ENCODE measurements at places on chromosomes 2 and 18.

- no peak for DNase-seq
These were observed 184.9 kb downstream of the UBE2E3 start for GRCh38 chr2:181165199-181165868.

- no peak for DNase-seq
These were observed 172.8 kb downstream of the ARL4C start for GRCh38 chr2:234324116-234324515.

DNA sequence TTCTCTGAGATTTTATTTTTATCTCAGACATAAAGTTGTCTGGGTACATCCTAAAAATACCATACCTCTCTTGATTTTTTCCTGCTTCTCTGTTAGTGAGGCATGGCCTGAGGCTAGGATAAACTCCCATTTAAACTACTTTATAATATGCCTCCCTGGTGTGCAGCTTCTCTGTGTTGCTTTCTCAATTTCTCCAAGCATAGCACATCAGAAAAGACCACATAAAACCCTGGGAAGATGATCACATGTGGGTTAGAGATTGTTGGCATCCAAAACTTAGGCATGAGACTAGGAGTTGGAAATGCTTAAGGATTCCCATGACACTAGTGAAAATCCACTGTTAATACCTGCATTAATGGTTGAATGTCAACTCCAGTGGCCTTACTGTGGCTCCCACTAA is 254.6 kb downstream of the RND3 start:
- no peak for DNase-seq

GRCh38 chr2:212665948-212666347 is 127.3 kb upstream of the ERBB4 start:
- no peak for DNase-seq

DNA sequence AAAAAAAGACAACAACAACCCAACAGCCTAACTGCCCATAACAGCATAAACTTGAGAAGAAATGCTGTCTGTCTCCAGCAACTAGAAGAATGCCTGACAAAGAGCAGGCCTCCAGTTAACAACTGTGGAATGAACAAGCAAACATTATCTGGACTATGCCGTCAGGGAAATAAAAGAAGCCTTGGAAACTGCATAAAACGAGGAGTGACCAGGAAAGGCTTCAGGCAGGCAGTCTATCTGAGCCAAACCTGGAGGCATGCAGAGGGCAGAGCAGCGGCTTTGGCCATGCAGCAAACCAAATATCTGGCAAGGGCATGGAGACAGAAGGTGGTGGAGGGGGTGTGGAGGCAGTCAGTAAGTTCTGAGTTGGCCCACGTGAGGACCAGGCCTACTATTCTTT is 11.1 kb downstream of the HES6 start:
- no peak for DNase-seq

- no peak for DNase-seq
These were observed 524.8 kb upstream of the DSEL start for GRCh38 chr18:68041327-68041726.

DNA sequence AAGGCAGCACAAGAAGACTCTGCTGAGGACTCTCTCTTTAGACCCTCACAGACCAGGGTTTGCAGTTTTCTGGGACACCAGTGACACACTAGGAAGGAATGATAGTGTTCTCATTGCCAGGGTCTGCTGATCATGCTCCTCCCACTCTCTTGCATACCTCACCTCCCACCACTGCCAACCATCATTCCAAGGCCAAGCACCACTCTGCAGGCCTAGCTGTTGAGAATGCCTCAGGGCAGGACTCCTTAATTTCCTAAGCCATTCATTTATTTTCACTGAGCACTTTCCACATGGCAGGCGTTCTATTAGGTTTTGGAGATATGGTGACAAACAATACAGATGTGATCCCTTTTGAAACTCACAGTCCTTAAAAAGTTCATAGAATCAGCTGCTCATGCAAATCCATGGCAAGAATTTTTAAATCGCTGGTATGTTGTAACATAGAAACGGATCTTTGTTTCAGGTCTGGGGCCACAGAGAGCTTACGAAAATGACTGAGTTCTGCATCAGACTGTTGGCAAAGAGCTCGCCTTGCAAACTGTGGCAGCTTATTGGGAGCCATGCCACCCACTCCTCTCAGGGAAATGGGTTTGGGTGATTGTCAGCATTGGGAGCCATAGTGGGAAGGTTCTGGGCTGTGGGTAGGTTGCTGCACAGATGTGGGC is 78.5 kb downstream of the XDH start:
- no peak for DNase-seq

- no peak for DNase-seq
These were observed 113.0 kb upstream of the SLC1A4 start for GRCh38 chr2:64876137-64876647.

DNA sequence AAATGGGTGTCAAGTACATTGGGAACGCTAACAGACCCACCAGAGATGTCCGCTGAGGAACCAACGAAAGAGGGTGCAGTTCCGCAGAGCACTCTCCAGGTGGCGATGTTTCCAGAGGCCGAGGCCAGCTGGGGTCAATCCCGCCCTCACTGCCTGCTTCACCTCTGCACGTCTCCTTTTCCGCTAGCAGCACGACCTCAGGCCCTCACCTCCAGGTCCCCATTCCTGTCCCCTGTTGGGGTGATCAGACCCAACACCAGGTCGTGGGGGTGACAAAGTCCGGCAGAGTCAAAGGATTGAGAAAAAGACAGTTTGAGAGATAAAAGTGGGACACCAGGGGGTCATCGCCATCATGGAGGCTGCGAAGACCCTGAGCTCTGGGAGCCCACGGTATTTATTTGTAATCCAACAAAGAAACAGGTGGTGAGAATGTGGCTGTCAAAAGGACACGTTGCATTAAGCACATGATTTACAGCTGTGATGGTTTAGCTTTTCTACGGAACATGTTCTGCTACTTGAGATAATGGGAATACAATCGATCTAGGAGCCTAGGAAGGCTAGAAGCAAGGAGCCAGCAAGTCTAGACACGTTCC is 27.3 kb downstream of the ZAP70 start:
- DNase-seq, result peak; percentile 39

DNA sequence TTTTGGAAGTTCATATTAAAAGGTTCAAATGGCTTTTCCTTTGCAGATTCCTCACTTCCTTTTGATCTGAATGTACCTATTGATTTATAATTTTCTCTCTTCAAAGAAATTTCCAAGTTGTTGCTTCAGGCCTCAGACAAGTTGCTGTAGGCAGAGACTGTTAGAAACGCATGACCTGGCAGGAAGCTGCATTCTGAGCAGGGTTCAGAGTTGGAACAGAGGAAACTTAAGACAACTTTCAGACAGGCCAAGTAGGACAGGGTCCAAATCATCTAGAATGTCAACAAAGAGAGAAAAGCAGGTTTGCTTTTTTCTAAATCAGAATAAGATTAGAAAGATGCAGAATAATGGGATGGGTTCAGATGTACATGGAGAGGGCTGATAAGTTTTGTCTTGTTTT is 416.3 kb downstream of the LRP1B start:
- no peak for DNase-seq

- no peak for DNase-seq
These were observed 163.4 kb downstream of the UBE2E3 start for GRCh38 chr2:181143790-181144300.

GRCh38 chr2:236990552-236990951 is 95.1 kb upstream of the COPS8 start:
- DNase-seq, result no peak

DNA sequence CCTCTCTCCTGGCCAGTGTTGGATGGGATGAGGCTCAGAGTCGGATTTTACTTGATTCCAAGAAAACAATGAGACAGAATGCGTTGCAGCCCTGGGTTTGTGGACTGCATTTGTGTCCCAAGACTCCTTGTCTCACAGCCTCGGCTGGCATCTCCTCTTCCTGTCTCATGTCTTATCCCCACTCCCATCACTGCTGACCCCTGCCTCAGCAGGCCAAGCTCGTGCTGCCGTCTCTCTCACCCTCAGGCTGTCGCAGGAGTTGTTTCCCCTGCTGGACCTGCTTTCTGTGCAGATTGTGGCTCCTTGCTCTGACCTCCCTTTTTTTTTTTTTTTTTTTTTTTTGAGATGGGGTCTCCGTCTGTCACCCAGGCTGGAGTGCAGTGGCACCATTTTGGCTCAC is 70.2 kb upstream of the RALBP1 start:
- DNase-seq, result no peak

DNA sequence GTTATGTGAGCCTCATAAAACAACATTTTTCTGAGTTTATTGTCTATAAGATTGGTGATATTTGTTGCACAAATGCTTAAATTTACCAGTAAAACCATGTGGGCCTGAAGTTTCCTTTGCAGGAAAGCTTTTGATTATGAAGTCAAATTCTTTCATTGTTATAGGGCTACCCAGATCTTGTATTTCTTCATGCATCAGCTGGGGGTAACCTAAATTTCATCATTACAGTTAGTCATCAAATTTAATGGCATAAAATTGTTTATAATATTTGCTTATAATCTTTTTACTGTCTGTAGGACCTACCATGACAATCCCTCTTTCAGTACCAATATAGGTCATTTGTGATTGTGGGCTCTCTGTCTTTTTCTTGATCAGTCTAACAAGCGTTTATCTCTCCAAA is 47.8 kb downstream of the SMAD2 start:
- no peak for DNase-seq

- no peak for DNase-seq
These were observed 22.4 kb downstream of the TMEM37 start for GRCh38 chr2:119453972-119454593.

DNA sequence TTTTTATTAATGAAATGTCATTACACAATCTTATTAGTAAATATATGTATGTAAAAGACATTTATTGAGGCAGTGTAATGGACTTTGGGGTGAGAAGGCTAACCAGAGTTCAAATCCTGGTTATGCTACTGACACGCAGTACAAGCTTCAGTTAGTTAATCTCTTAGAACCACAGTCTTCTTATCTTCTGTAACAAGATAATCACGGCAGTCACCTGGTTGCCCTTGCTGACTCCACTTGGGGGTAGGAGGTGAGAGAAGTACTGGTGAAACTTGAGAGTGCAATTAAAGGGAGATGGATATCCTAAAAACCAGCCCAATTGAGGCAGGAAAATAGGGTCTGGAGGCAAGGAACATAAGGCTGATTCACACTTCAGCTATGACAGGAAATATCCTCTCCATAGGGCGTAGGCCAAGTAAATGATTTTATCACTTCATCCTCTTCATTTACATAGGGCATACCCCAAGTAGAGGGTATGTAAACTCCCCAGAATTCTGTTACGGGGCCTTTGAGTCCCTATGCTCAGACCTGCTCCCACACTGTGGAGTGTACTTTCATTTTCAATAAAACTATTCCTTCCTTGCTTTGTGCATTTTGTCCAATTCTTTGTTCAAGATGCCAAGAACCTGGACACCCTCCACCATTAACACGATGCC is 21.3 kb downstream of the SKA1 start:
- no peak for DNase-seq

GRCh38 chr2:230825354-230825753 is 39.4 kb upstream of the ITM2C start:
- no peak for DNase-seq

GRCh38 chr2:127690696-127691095 is 10.6 kb upstream of the SFT2D3 start:
- no peak for DNase-seq

GRCh38 chr2:56240210-56240609 is 56.4 kb downstream of the CCDC85A start:
- no peak for DNase-seq

DNA sequence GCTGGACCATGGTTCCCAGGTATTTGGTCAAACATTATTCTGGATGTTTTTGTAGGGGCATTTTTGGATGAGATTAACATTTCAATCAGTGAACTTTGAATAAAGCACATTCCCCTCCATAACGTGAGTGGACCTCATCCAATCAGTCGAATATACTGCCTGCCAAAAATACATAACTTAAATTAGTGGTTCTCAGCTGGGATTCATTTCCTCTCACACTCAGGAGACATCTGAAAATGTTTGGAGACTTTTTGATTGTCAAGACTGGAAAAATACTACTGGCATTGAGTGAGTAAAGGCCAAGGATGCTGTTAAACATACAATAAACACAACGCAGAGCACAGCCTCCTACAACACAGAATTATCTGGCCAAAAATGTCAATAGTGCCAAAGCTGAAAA is 198.2 kb downstream of the MYO1B start:
- no peak for DNase-seq

GRCh38 chr2:1115843-1116539 is 165.3 kb downstream of the SNTG2 start:
- no peak for DNase-seq

- no peak for DNase-seq
These were observed 10.6 kb downstream of the ZFP36L2 start for GRCh38 chr2:43215673-43216255.

- DNase-seq, result no peak
These were observed 234.8 kb upstream of the KYNU start for GRCh38 chr2:142642650-142643049.

GRCh38 chr2:215728504-215729065 is 284.8 kb downstream of the MREG start:
- DNase-seq, result no peak

DNA sequence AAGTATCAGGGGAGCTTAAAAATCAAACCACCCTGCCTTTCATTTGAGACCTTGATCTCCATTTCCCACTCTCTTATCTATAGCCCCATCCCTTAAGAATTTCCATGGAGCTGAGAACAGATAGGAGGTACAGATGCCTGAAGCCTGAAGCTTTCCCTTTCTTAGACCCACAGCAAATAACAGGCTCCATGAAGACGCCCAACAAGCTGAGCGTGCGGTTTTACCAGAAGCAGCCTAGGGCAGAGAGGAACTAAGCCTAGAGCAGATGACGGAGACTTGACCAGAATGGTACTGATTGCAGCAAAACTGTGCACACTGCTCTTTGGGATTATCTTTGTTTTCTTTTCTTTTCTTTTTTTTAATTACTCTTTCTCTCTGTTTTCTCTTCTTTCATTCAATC is 1.7 kb upstream of the ERBB4 start:
- DNase-seq, result no peak

DNA sequence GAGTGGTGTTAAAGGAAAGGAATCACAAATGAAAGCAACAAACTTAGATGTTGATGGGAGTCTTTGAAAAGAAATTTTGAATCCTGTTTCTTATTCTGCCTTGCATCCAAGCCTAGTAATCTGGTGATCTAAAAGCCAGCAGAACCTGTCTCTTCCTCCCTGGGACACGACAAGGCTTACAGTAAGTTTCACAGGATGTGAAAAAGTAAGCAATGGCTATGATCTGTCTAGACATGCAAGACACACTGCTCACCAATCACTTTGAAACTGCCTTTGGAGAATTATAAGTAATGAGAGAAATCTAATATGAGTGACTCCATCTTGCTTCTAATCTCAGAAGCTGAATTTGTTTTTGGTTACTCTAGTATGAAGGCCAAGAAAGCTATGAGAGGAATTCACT is 103.7 kb downstream of the KCNH7 start:
- no peak for DNase-seq

GRCh38 chr2:102639429-102639828 is 20.1 kb downstream of the SLC9A2 start:
- no peak for DNase-seq

DNA sequence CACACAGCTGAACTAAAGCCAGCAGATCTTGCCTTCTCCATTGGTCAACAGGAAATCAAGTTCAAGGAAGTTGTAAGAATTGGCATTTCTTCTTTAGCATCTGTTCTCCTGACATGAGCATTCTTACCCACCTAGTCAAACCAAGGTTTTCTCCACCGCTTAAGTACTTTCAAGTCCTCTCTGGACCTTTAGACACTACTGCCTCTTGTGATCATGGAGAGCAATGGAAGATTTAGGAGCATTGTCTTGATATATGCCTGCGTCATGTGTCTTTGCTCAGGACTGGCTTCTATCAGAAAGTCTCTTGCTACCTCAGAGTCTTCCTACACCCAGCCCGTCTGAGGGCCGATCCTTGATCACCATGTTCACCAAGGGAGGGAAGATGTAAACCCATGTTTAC is 262.2 kb downstream of the PHLPP1 start:
- no peak for DNase-seq

- DNase-seq, result no peak
These were observed 88.8 kb upstream of the DNMT3A start for GRCh38 chr2:25430556-25430955.

Measured in stimulated activated CD4-positive, alpha-beta T cell treated with anti-CD3 and anti-CD28 coated beads, TNF-alpha, amount 100 ng/mL, for 48 hours (primary cell).